Stimulated activated CD8-positive, alpha-beta memory T cell treated with anti-CD3 and anti-CD28 coated beads, Interleukin-15, amount 100 ng/mL, for 48 hours (primary cell): ENCODE measurements at places on chromosomes 5 and 9.

DNA sequence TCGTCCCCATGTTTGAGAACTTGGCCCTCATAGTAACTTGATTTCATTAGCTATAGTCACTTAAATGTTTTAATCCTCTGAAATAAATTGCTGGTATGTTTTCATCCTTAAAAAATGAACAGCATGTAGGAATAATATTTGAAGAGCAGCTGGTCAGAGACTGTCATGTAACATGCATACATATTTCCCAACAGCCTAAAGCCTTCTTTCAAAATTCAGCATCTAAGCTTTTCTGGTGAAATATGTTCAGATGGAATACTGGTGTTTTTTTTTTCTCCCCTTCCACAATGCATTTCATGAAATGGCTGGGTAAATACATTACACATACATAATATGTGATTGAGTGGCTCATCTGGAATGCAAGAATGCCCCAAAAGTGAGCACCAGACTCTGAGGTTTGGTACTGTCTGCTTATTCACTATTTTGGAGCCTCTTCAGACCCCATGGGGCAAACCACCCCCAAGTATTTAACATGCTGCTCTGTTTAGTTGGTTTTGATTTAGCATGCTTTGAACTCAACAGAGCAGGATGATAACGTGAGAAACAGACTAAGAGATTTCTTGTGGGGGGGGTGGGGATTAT is 94.0 kb downstream of the SMARCA2 start:
- DNase-seq = no peak

DNA sequence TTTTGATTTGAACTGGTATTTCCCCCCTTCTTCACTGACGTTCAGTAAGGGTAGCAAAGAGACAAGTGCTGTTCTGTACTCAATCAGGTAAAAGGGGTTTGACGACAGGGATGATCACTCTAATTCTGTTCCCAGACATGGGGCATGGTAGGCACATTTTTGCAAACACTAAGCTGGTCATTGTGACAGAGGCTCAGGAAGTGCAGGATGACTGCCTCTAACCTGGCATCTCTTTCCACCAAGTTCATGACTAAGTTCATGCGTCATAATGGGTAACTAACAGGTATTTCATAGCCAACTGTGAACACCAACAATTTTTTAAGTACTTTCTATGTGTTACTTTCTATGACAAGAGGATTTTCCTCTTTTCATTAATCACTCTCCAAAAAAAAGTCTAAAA is 166.5 kb downstream of the MAPKAP1 start:
- no peak for DNase-seq

DNA sequence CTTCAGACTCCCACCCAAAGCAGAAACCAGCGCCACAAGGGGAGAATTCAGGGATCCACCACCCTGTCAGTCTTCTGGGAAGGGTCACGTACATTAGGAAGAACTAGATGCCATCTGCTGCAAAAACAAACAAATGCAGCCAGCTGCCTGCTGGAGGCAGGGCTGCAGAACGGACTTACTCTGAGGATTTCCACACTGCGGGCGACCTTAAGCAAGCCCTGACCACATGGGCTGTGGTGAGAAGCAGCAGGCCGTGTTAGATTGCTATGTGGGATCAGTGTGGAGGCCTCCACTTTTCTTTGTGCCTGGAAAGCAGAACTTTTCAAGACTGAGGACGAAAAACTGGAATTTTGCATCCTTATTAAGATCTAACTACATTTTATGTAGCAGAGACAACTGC is 13.4 kb upstream of the LTC4S start:
- no peak for DNase-seq

DNA sequence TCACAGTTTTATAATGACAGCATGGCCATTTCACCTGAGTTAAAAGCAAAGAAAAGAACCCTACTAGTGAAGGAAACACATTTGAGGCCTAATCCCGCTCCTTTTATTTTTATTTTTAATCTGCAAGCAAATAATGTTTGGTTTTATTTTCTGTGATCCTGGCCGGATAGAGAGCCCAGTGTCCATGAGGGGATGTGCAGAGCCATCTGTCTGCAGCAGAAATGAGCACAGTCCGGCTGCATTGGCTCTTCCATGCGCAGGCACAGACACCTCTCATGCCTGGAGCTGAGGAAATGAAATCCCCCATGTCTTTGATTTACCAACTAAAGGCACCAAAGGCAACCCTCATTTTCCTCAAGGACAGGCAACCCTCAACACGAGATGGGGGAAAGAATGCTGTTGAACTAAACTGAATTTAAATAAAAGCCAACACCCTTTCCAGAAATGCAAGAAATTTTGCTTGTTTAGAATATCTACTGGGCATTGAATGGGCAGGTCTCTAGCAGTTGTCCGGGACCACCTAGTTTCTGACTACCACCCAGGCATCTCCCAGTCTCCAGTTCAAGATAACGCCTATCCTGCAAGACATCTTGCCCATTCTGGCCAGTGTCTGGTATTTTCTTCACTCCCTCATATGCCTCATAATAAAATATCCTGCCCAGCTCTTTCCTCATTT is 47.9 kb upstream of the SEMA6A start:
- no peak for DNase-seq

GRCh38 chr5:135881244-135881643 is 14.4 kb downstream of the IL9 start:
- no peak for DNase-seq

- no peak for DNase-seq
These were observed 48.2 kb downstream of the IL31RA start for GRCh38 chr5:55899344-55899743.

GRCh38 chr9:92658176-92658575 is 11.8 kb downstream of the IPPK start:
- DNase-seq = no peak
